ENCODE measurements at places on chromosomes 4 and X. TPM values are rescaled to one million over a fixed set of nuclear protein-coding genes. Genes with fewer than 3 reads are reported as not detected.

Gene SORCS2
- total RNA-seq = 0.25 TPM

Gene RPL36A
- 271 TPM for total RNA-seq

Gene ZAR1
- total RNA-seq = not detected

Gene SLC34A2
- total RNA-seq = not detected

Gene VSIG4
- not detected for total RNA-seq

Gene MCUB
- 69.9 TPM for total RNA-seq

Gene NPNT
- total RNA-seq = not detected

Gene NDNF
- total RNA-seq = 0.47 TPM

Gene CDX4
- total RNA-seq = not detected

Gene ADH1A
- total RNA-seq = not detected

Gene ANKRD37
- total RNA-seq = 44.5 TPM

Gene CSAG1
- total RNA-seq = not detected

Gene TRIML2
- total RNA-seq = not detected

Gene RNF4
- total RNA-seq = 76.0 TPM

Gene SOX3
- total RNA-seq = not detected

Gene HELT
- total RNA-seq = not detected

Gene XAGE1A
- not detected for total RNA-seq

Gene SLITRK4
- total RNA-seq = not detected

Gene SMIM10L2A
- 0.54 TPM for total RNA-seq

Gene GPC4
- total RNA-seq = not detected

Gene UCHL1
- 4.0 TPM for total RNA-seq

Gene FHDC1
- total RNA-seq = 0.14 TPM

Gene TMEM35A
- not detected for total RNA-seq

Gene ANXA10
- total RNA-seq = not detected

Gene RBM46
- not detected for total RNA-seq

Gene IL2
- total RNA-seq = 171 TPM

Gene ETDA
- total RNA-seq = not detected

Gene KCNIP4
- total RNA-seq = not detected

Gene RENBP
- 16.1 TPM for total RNA-seq

Gene MAGEA12
- total RNA-seq = not detected

Gene FAM47A
- total RNA-seq = not detected

Gene SOWAHB
- not detected for total RNA-seq

Gene OTUD6A
- total RNA-seq = not detected

Gene PAPSS1
- 46.5 TPM for total RNA-seq

Gene NAP1L2
- total RNA-seq = 1.9 TPM

Gene RAB9A
- total RNA-seq = 32.7 TPM

Gene RAB33B
- 7.5 TPM for total RNA-seq

Gene ZDHHC15
- not detected for total RNA-seq

Gene RNF128
- not detected for total RNA-seq

Gene ATP2B3
- not detected for total RNA-seq

Gene GC
- not detected for total RNA-seq

Gene PLK4
- total RNA-seq = 76.4 TPM

Gene ELMOD2
- total RNA-seq = 10.6 TPM
